Activated naive CD4-positive, alpha-beta T cell treated with Interleukin-2 at 50 U/mL for 16 hours (primary cell): ENCODE measurements at places on chromosomes 7 and 10.

- peak; percentile 31 for DNase-seq
Observed at GRCh38 chr7:150897502-150898474, 45.5 kb downstream of the AOC1 start.

DNA sequence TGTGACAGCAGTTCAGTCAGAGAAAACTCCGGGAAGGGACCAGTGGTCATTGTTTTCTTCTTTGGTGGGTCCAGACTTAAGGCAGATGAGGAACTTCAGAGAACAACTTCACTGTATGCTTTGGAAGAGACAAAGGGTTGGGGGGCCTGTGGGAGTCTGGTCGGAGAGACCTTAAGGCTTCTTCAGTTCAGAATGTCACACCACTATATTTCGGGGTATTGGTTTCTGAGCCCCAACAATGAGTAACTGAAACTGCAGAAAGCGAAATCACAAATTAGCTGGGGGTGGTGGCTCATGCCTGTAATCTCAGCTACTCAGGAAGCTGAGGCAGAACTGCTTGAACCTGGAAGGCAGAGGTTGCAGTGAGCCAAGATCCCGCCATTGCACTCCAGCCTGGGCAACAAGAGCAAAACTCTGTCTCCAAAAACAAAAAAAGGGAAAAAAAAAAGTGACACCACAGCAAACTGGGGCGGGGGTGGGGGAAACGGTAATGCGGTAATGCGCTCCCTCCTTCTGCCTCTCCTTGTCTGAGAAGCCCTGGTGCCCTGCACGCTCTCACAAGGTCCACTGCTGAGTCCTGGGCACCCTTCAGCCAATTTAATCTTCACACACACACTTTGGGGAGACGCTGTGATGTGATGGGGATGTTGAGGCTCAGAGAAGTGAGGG is 2.2 kb upstream of the ADIRF start:
- DNase-seq = no peak

DNA sequence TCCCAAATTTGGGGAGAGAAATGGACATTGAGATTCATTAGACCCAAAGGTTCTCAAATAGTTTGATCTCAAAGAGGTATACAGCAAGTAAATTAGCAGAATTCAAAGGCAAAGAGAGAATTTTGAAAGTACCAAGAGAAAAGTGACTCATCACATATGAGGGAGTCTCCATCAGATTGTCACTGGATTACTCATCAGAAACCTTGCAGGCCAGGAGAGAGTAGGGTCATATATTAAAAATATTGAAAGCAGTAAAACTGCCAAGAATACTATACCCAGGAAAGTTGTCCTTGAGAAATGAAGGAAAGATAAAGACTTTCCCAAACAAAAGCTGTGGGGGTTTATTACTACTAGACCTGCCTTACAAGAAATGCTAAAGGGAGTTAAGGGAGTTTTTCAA is 140.6 kb downstream of the TMEM168 start:
- no peak for DNase-seq

DNA sequence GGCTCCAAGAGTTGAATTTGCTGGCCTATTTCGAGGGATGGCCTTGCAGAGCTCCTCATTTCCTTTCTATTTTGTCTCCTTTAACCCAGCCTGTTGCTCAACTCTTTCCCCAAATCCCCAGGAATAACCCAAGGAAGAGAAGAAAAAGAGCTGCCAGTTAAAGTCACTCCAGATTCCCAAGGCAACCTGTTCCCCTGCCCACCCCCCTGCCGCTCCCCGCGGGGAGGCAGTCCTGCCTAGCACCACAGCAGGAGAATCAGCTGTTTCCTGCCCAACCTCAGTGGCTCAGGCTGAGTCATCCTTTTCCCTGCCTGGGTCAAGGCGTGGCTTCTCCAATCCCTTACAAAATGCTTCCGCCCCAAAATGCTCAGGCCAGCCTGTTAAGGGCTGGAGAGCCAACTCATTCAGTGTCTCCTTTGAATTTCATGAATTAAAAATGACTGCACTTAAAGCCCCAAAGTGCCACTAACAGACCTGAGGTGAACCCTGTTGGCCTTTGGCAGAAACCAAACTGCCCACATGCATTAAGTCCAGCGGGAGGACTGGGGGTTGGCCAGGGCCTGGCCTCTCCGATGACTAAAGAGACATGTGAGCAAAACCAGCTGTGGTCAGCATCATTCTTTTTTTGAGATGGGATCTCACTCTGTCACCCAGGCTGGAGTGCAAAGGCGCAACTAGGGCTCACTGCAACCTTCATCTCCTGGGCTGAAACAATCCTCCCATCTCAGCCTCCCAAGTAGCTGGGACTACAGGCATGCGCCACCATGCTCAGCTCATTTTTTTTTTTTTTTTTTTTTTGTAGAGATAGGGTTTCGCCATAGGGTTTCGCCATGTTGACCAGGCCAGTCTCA is 83.2 kb upstream of the KIF5B start:
- DNase-seq = no peak

GRCh38 chr10:118979661-118980060 is 49.9 kb upstream of the NANOS1 start:
- no peak for DNase-seq
